Activated naive CD4-positive, alpha-beta T cell treated with anti-CD3 and anti-CD28 coated beads, Interleukin-2, amount 10 ng/mL, durations not matched to agents 5 hours and 36 hours (primary cell): ENCODE measurements at places on chromosomes 4 and X. TPM values are rescaled to one million over a fixed set of nuclear protein-coding genes. Genes with fewer than 3 reads are reported as not detected.

Gene RAB40A
- 0.07 TPM for total RNA-seq

Gene IL21
- total RNA-seq: 0.50 TPM

Gene NHS
- 1.5 TPM for total RNA-seq

Gene RAB33A
- total RNA-seq: 21.8 TPM

Gene MAGEA9B
- total RNA-seq: not detected

Gene CITED1
- not detected for total RNA-seq

Gene MTMR8
- total RNA-seq: 5.4 TPM

Gene APLN
- 0.48 TPM for total RNA-seq

Gene ABCD1
- total RNA-seq: 13.8 TPM

Gene TEX13B
- total RNA-seq: not detected

Gene PPP4R3C
- not detected for total RNA-seq

Gene STK26
- 53.3 TPM for total RNA-seq

Gene PRICKLE3
- total RNA-seq: 15.5 TPM

Gene ASB12
- total RNA-seq: not detected

Gene GATA1
- not detected for total RNA-seq

Gene MAGEE2
- not detected for total RNA-seq

Gene SPANXC
- total RNA-seq: not detected

Gene TEX13C
- total RNA-seq: not detected

Gene NLRP2B
- not detected for total RNA-seq
